ENCODE measurements at places on chromosomes 2 and 18.

- DNase-seq = peak; percentile 63
Observed at GRCh38 chr2:122072666-122073065, 317.2 kb downstream of the TSN start.

DNA sequence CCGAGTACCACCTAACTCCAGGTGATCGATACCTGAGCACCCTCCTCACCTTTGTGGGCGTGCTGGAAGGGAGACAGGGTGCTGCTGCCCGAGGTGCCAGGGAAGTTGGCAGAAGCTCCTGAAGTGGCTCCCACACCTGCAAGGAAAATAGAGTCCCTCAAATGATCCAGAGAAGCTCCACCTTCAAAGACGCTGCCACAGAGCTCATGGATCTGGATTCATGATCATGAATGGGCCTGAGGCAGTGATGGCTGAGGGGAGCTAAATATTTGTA is 76.5 kb downstream of the EDAR start:
- no peak for DNase-seq

DNA sequence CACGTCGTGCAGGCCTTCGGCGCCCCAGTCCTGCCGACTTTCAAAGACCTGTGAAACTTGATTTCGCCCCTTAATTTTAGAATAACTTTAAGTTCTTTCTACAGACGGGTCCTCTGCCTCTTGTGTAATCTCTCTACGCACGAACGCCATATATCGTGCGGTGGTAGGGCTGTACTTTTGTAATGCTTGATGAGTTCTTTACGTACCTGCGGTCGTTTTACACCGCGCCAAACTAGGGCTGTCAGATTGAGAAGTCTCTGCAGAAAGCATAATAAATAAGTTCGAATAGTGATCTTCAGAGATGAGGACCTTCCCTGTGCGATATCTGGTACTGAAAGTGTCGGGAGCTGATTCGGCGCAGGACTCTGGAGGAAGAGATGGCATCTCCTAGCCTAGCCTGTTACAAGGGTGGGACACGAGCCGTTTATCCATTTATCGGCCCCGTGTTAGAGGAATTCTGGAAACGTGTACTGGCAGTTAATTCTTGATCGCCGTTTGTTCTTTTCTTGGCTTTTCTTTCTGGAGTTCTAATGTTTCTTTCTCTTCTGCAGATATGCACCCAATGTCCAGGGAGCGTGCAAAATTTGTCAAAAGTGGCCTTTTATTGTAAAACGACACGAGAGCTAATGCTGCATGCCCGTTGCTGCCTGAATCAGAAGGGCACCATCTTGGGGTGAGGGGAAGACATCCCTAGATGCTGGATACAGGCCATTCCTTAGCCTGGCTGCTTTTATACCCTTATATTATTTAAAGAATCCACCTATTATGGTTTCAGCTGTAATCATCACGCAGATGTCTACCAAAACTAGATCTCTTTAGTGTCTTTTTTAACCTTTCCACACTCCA is 781 bp upstream of the SLC5A6 start:
- peak; percentile 67 for DNase-seq

GRCh38 chr2:215573496-215573895 is 137.6 kb upstream of the FN1 start:
- no peak for DNase-seq

- no peak for DNase-seq
Observed at GRCh38 chr2:169178804-169179390, 109.5 kb downstream of the DHRS9 start.

DNA sequence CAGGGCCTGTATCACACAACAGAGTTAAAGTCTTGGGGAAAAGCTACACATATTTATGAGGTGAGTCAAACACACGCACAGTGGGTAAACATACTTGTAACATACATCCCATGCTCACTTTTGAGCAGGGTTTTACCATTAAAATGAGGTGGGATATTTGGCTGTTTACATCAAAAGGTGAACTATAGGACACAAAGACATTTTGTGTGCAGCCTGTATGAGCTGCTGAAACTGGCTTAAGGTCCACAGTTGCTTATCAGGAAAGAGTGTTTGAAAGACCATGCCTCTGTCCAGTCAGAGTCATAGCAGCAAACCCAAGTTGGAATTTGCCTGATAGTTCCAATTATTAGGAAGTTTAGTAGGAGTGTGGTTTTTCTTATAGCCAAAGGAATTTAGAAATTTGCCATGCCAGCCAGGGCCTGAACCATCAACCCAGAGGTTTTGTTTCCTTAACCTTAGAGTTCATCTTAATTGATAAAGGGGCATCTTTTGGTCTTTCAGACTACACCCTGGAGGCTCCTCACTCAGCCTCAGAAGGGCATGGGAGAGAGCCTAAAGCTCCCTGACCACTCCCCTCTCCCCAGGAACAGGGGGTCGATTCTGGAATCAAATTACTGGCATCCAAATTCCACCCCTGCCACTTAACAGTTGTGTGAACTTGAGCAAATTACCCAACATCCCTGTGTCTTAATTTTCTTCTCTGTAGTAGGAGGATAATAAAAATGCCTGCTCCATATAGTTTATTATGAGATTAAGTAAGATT is 29.9 kb upstream of the L3MBTL4 start:
- no peak for DNase-seq

Data from EH (cell line).